Activated T-cell treated with anti-CD3 and anti-CD28 coated beads, Interleukin-2, amount 50 U/mL, for 72 hours (primary cell): ENCODE measurements at places on chromosomes 2 and 18.

DNA sequence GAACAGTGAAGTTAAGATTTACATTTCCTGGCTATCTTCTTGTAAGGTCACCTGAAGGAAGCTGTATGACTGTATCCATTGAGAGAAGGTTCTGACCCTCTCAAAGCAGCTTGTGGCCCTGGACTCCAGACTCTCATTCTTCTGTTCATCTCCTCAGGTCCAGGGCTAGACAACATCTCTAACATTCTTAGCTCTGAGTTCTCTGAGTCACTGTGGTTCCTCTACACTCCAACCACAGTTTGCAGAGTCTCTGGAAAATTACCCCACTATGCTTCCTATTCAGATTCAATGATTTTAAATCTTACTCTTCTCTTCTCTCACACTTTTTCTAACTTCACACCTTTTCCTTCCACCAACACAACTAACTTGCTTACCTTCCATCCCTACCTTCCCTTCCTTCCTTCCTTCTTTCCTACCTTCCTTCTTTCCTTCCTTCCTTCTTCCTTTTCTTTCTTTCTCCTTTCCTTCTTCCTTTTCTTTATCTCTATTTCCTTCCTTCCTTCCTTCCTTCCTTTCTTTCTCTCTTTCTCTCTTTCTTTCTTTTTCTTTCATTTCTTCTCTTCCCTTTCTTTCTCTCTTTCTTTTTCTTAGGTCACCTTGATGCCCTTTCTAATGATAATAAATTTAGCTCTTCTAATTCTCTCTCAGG lies 824.3 kb upstream of the ZEB2 start:
- DNase-seq, result no peak

GRCh38 chr18:35010993-35011392 lies 30.2 kb upstream of the MAPRE2 start:
- no peak for DNase-seq

- peak; percentile 60 for DNase-seq
Observed at GRCh38 chr18:42053188-42053781, 98.3 kb downstream of the PIK3C3 start.

GRCh38 chr2:191263050-191263449 lies 17.8 kb downstream of the MYO1B start:
- DNase-seq, result no peak

- no peak for DNase-seq
Observed at GRCh38 chr2:238255636-238256035, 15.8 kb upstream of the HES6 start.

DNA sequence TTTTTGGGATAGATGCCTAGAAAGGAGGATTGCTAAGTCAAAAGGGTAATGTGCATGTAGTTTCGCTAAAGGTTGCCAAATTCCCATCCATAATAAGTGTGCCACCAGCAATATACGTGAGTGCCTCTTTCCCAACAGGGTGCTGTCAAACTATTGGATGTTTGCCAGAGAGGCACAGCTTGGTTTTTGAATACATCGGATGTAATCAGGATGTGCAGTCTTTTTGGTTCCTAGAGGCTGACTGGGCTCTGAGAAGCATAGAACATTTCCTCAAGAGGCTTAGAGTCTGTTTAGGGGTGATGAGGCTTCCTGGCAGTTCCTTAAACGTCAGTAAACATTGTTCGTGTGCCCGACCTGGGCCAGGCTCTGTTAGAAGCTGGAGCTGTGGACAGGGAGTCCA lies 28.0 kb downstream of the AGAP1 start:
- no peak for DNase-seq

DNA sequence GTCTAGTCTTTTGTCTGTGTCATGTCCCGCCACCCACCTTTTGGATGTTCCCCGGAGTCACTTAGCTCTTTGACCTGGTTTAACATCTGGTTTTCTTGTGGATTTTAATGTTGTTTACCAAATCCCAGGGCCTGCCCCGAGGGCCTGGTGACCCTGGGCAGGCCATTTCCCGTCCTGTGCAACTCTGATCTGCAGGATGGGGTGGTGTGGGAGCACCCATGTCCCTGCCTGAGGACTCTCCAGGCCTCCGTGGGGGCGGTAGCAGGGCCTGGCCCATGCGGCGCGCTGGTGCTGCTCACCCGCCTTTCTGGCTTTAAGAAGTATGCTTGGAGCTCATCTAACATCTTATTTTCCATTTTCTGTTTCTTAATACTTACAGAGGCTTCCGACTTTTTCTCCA lies 10.7 kb downstream of the RAMP1 start:
- no peak for DNase-seq

DNA sequence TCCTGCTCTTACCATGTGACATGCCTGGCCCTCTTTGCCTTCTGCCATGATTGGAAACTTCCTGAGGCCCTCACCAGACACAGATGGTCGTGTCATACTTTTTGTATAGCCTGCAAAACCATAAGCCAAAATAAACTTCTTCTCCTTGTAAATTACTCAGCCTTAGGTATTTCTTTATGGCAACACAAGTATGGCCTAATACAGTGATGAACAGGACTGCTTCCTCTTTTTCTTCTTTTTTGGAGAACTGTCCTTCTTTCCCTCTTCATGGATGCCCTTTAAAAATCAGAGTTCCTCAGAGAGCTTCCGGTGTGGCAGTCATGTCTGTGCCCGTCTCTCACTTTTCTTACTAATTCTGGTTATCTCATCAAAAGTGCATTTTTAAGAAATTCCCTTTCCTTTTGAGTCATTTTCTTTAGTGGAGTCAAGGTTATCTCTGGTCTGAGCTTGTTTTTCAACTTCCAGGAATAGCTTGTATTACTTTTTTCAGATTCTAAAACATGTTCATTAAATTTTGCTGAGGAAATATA lies 9.2 kb upstream of the IL1A start:
- no peak for DNase-seq

- no peak for DNase-seq
Observed at GRCh38 chr2:51297488-51297887, 265.6 kb upstream of the NRXN1 start.

- no peak for DNase-seq
Observed at GRCh38 chr18:68728081-68728700, 13.3 kb upstream of the TMX3 start.

GRCh38 chr18:32048507-32049091 lies 30.0 kb downstream of the RNF125 start:
- no peak for DNase-seq

DNA sequence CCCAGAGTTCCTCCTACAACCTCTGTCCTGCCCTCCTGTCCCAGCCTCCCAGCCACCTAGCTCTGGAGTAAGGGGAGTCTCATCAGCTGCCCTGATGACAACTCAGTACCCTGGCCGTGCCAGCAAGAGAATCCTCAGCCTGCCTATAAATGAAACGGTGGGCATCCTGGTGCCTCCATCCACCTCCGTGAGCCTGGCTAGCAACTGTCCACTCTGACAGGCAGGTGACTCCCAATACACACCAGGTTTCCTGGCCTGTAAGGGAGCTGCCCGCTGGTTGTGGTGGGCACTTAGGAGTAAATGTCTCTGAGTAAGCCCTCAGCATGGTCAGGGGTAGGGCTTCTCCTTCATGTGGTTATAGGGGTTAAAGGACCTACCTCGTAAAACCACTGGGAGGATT lies 81.5 kb downstream of the XDH start:
- no peak for DNase-seq

DNA sequence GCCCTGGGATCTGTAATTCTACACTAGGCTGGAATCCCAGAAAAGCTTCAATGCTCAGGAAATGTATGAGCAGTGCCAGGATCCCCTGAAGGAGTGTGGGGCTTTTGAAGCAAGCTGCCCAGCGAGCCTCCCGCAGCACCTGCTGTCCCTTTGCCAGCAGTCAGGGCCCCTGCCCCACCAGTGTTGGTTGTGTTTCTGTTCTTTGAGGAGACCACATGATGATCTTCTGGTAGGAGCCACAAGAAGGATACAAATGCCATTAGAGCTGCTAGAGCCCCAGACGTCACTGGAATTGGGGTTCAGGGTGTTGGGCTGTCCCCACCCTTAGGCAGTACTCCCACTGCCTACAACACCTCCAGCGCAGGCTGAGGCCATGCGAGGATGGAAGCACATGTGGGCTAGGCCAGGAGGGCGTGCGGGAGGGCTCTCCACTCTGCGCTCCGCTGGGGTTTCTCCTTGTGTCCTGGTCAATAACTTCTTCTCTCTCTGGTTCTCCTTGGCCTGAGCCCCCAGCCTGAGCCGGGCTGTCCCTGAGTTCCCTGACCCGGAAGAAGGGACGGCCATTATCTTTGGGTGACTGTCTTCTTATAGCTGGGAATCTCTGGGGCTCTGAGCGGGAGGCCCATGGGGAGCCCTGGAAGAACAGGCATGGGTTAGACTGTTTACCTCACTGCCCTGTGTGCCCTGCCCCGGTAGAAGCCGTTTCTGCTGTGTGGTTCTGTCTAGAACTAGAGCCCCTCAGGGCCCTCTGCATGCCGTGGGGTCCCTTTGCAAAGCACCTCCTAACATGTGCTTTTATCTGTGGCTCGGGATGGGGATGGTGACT lies 73.9 kb downstream of the LRRFIP1 start:
- DNase-seq, result no peak

DNA sequence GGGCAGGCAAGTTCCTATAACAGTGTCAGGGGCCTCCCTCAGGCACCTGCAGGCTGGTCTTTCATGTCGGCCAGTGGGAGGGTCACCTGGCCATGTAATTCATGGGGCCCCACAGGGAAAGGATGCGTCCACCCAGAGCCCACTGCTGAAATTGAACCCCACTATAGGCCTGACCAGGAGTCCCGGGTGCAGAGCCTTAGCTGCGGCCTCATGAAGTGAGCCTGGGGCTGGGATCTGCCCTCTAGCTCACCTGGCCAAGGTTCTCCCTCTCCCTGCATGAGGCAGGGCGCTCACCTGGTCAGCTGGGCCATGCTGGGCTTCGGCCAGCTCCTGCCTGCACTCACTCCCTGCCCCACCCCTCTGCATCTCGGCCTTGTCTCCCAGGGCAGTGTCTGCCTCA lies 41.1 kb downstream of the C1QL2 start:
- DNase-seq, result no peak

DNA sequence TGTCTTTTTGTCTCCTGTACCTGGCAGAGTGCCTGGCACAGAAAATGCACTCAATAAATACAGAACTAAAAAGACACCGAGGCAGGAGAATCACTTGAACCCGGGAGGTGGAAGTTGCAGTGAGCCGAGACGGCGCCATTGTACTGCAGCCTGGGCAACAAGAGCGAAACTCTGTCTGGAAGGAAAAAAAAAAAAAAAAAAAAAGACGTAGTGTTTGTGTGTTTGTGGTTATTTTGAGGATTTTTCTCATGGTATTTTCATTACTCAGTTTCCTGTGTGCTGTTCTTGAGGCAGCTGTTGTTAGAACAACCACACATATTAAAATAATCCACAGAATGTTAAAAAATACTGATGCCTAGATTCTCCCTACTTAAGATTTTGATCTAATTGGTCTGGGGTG lies 519.2 kb upstream of the SPHKAP start:
- no peak for DNase-seq

DNA sequence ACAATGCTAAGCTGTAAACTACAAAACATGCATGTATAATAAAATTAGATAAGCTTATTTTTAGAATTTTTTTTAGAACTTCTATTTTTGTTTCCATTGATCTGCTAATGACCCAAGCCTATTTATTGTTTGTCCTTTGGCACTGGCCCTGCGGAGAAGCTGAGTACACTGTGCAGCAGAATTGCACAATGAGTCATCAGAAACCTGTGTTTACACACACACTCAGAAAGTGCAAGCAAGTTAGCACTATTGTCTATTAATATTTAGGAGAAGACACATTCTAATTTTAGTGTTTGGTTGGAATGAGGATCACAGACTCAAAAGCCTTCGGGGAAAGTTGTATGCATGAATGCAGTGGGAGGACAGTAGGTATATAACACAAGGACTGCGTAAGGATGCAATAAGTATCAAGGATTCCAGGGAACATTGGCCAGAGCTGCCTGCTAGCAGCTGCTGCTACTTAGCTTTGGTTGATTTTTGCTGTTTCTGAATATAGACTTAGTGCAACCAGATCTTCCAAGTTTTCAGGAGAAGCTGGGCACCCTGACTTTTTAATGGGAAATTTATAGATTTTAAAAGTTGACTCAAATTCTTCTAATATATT lies 128.2 kb downstream of the KCNH7 start:
- DNase-seq, result no peak

GRCh38 chr2:25420820-25421237 lies 79.1 kb upstream of the DNMT3A start:
- no peak for DNase-seq

- DNase-seq, result no peak
Observed at GRCh38 chr2:18610651-18611050, 21.3 kb upstream of the NT5C1B start.

GRCh38 chr2:65999796-66000195 lies 435.1 kb upstream of the MEIS1 start:
- DNase-seq, result no peak

GRCh38 chr2:210536973-210537650 lies 19.3 kb upstream of the CPS1 start:
- no peak for DNase-seq

- no peak for DNase-seq
Observed at GRCh38 chr18:3902676-3903075, 452.7 kb downstream of the TGIF1 start.

DNA sequence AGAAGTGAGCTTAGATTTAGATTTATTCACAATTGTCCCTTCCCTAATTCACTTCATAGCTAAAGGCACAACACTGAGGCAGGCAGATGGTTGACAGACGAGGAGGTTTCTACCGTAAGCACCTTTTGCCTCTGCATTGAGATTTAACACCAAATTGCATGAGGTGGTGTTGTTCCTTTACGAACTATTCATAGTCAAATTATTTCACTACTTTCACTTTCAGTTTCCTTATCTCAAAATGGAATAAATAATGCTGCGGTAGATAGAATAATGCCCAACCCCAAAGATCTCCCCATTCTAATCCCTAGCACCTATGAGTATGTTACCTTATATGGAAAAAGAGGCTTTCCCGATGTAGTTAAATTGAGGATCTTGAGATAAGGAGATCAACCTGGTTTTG lies 58.9 kb upstream of the LINC00305 start:
- no peak for DNase-seq

GRCh38 chr2:45477546-45477945 lies 133.5 kb downstream of the SRBD1 start:
- no peak for DNase-seq

- DNase-seq, result no peak
Observed at GRCh38 chr2:37809525-37809924, 115.6 kb upstream of the RMDN2 start.

GRCh38 chr2:201618744-201619662 lies 24.3 kb downstream of the TMEM237 start:
- peak; percentile 3 for DNase-seq

DNA sequence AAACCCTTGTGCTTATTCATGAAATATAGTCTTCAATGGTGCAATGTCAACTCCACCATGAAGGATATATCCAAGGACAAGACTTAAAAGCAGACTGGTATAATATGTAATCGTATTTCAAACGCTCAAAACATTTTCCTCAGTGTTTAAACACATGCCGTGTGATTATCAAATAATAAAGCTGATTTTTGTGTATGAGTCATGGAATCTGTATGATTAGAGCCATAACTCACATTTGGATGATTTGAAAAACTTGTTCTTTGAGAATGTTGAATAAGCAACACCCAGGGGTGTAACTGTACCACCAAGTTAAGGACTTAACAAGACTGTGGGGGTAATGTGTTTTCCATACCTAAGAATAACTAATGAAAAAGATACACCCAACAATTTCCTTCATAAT lies 215.3 kb downstream of the STK39 start:
- DNase-seq, result no peak
